ENCODE measurements at places on chromosomes 7 and 10. TPM values are rescaled to one million over a fixed set of nuclear protein-coding genes. Genes with fewer than 3 reads are reported as not detected.

The MNX1 gene
- 21.9 TPM for total RNA-seq

DNA sequence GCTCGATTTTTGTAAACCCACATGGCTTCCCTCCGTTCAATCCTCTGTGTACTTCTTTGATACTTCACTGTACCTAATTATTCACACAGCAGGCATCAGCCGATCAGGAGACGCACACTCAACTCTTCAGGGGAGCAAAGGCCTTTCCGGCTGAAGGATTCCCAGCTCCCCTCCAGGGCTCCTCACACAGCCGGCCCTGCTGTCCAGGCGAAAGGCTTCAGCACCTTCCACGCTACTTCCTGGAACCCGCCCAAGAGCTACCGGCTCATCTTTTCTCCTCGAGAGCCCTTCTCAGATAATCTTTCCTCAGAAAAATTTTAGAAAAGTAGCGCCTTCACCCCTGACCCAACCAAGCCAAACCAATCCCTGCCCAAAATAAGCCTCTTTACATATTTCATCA is 270.4 kb downstream of the ZMYND11 start:
- DNase-seq, result no peak

The GIMAP1 gene
- not detected for total RNA-seq

- no peak for DNase-seq
These were observed 75.3 kb upstream of the SAMD8 start for GRCh38 chr10:75035975-75036708.

The KRIT1 gene
- total RNA-seq, result 19.9 TPM

The HTR7 gene
- total RNA-seq, result not detected
